ENCODE measurements at places on chromosomes 7 and 10.

DNA sequence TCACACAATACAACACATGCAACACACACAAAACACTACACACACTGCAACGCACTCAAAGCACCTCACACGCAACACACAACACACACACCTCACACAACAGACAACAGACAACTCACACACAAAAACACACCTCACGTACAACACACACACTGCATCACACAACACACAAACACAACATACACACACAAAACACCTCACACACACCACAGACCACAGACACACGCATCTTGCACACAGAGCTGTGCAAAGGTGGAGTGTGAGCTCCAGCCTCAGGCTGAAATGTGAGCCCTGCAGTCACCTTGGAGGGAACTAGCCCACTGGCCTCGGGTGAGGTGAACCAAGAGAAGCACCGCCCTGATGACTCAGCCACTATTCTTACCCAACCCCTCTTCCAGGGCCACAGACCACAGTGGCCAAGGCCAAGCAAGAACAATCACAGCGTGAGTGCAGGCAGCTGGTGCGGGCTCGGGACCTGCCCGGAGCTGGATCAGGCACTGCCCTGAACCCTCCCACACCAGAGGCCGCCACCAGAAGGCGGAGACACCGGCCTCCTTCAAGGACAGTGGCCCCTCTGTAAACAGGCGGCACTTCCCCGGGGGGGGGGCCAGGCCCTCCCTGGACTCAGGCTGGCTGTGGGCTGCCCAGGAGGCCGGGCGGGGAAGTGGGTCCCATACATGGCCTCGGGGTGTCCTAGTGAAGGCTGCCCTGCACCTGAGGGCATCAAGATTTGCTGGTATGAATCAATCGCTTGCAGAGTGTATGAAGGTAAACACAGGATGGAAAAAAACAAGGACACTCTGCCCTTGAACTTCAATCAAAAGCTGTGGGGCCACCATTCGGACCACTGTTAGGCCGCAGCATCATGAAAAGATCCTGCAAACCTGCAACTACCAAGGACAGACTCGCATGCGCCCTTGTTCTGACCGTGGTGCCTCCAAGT is 106.7 kb downstream of the TNS3 start:
- peak; percentile 95 for DNase-seq

DNA sequence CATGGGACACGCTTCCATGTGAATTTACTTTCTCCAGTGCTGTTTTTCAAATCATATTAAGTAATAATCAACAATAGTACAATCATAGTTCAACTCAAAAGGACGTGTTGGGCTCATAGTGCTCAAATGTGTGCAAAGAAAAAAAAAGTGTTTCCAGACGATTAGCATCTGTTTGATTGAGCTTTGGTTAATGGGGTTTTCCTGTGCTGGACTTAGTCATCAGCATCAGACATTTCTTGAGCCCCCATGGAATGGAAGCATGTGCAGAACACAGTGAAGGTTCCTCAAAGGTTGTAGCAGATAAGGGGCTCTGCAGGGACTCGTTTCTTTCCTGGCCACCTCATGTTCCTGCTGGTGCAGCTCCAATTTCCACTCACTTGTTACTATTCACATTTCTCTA is 233.9 kb downstream of the PAXIP1 start:
- DNase-seq = no peak

- no peak for DNase-seq
These were observed 147.2 kb downstream of the TMEM178B start for GRCh38 chr7:141221007-141221612.

- no peak for DNase-seq
These were observed 13.1 kb downstream of the RPS24 start for GRCh38 chr10:78046711-78047269.

- no peak for DNase-seq
These were observed 55.4 kb upstream of the RNF32 start for GRCh38 chr7:156585025-156585648.

DNA sequence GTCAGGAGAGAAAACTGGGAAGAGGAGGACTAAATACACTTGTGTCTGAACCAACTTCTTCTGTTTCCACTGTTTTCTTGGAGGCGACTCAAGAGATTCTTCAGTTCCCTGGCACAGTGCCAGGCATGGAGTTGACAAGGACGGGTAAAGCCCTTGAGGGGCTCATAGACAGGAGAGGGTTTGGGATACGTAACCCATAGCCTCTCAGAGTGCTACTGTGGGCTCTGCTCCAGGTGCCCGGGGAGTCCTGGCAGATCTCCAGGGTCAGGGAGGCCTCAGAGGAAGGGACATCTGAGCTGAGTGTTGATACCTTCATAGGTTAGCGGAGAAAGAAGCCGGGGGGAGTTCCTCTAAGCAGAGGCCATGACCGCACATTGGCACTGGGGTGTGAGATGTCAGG is 42.0 kb downstream of the GALNT17 start:
- DNase-seq = no peak

GRCh38 chr10:3278771-3279170 is 106.2 kb upstream of the PITRM1 start:
- no peak for DNase-seq

DNA sequence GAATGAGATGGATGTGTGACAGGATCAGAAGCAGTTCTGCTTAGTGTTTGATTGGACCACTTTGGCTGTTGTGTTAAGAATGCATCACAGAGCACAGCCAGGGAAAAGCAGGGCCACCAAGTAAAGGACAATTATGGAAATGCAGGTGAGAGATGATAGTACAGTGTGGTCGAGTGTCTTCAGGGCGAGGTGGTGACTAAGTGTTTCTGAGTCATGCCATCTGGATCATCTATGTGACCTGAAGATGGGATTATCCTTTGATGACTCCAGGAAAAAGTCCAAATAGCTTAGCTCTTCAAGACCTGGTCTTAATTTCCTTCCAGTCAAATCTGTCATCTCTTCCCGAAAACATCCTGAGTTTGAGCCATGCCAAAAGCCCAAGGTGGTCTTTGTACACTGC is 523.2 kb upstream of the IGFBP3 start:
- no peak for DNase-seq
